ENCODE measurements at places on chromosomes 11 and 22.

- no peak for DNase-seq
Observed at GRCh38 chr22:22691716-22692701, 47.6 kb downstream of the GGTLC2 start.

DNA sequence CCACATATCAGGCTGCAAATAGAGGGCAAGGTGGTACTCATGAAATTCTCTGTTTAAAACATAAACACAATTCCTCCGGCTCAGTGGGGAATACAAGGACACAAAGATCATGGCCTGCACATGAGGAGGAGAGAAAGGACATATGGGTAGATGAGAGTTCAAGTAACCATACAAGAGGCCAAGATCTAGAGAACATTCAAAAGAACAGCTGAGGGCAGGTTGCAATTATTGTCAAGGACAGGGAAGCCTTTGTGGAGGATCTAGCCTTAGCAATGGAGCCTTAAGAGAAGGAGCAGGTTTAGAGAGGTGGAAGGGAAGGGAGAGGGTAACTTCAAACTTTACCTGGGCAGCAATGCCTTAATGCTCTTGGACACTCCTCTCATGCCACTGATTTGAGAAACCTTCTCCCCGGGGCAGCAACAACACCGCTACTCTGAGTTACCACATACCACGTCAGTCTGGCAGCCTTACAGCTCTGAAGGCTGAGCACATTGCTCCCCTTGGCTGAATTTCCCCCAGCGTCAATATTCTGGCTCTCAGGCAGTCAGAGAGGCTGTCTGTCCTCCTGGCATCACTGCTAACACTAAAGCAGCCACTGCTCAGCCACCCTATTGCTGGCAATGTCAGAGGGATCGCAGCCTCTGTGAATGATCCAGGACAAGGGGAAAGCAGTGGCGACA, 55.5 kb downstream of the CLPB start:
- no peak for DNase-seq

GRCh38 chr11:126599217-126599897, 243.9 kb downstream of the ST3GAL4 start:
- peak; percentile 45 for DNase-seq

DNA sequence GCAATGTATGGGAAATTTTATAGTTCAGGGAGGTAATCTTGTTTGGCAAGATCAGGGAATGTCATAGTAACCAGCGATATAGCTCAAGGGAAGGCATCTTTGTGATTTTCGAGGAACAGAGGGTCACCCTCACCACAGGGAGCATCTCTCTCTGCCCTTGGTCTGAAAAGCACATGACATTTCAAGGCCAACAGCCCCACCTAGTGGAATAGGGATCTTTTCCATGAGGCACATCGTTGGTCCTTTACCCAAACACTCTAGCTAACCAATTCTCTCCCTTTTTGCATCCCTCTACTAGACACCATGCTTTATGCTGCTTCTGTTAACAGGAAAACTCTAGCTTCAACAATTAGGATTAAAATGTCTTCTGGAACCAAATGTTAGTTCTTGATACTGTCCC, 179.0 kb downstream of the GRM5 start:
- DNase-seq: no peak

GRCh38 chr22:46424496-46424895, 89.0 kb downstream of the TRMU start:
- no peak for DNase-seq
